ENCODE measurements at places on chromosomes 7 and 10.

DNA sequence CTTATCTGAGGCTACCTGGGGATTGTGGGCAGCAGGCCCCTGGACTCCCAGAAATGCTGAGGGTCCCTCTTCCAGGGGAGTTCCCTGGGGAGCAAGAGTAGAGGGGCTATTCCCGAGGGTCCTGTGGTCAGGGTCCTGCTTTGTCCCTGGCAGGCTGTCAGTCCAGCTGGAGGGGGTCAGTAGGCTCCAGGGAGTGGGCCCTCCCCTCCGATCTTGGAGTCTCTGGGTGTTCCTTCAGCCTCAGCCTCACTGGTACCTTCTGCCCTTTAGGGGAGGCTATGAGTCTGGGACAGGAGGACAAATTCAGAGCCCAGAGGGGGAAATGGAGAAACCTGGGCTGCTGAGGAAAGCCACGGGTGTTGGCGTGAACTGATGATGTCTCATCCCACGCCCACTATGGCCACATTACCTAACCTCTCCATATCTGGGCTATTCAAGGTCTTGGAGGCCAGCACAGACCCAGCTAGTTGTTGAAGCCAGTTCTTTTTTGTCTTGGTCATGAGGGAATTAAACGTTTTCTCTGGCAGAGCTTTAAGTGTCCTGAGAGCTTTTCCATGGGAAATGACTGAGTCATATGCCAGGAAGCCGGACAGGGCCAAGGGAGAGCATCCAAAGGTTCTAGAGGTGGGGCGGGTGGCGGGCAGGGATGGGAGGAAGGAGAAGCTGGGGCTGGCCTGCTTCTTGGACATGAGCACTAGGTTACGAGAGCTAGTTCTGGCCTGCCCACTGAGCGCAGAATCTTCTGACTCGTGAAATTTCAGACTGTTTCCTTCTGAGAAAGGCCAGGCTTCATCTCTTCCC is 6.2 kb downstream of the CALHM2 start:
- DNase-seq, result no peak

DNA sequence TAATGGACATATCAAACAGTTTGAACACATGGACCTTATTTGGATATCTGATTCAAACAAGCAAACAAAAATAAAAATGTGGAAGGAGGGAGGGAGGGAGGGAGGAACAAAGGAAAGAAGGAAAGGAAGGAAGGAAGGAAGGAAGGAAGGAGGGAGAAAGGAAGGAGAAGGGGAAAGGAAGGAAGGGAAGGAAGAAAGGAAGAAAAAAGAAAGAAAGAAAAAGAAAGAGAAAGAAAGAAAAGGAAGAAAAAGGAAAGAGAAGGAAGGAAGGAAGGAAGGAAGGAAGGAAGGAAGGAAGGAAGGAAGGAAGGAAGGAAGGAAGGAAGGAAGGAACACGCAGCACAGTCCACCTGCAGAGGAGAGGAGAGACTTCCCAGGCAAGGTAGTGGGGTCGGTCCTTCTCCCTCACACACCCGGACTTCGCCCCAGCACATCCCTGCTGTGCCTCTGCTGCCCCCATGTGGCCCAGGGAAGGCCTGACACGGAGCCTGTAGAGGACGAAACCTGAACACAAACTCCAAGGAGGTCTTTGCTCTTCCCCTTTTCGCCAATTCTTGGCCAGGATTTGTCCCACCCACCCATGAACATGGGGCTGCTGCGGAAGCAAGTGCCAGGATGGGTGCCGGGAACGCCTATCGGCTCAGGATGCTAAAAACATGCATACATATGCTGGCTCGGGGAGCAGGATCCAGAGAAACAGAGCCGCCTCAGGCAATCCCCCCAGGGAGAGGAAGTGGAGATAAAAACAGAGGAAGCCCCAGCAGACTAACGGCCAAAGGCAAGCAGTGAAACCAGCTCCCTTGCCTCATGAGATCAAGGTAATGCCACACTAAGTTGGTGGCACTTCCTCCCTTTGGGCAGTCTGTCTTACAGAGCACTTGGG is 52.3 kb upstream of the DGKI start:
- peak; percentile 71 for DNase-seq

DNA sequence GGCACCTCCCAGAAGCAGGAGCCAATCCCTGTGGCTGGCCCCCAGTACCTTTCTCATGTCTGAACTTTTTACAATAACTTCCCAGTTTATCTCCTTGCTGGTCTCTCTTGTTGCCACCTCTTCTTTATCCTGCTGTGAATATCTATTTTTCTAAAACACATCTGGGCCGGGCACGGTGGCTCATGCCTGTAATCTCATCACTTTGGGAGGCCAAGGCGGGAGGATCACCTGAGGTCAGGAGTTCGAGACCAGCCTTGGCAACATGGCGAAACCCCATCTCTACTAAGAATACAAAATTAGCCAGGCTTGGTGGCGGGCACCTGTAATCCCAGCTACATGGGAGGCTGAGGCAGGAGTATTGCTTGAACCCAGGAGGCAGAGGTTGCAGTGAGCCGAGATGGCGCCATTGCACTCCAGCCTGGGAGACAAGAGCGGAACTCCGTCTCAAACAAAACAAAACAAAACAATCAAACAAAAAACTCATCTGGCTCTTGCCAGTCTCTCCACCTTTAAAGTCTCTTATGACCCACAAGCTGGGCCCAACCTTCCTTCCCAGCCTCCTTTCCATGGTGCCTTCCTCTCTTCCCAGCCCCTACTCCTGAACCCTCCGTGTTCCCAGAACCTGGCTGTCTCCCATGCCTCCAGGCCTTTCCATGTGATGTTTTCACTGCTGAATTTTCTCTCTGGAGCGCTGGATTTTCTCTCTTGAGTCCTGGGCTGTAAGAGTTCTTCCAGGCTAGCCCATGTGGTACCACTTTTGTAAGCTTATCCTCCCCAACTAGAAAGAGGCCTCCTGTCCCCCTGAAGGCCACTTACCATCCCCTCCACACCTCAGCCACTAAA is 51.3 kb downstream of the HIP1 start:
- peak; percentile 24 for DNase-seq

DNA sequence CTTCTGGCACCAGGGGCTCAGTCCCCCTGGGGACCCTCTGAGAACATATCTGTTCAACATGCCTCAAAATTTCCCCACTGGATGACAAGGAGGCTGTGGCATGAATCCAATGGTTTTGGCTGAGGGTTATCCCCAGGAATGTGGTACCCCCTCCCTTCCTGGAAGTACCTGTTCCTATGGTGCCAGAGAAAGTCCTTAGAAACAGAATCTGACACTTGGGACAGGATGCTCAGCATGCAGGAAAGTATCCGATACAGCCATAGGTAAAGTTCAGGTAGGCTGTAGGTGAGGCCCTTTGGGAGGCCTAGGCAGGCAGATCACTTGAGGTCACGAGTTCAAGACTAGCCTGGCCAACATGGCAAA is 42.7 kb upstream of the A1CF start:
- DNase-seq, result no peak

GRCh38 chr10:3472287-3473051 is 299.9 kb upstream of the PITRM1 start:
- DNase-seq, result peak; percentile 74

GRCh38 chr7:113143486-113144257 is 25.3 kb upstream of the SMIM30 start:
- no peak for DNase-seq

GRCh38 chr7:98509836-98510235 is 107.2 kb upstream of the NPTX2 start:
- no peak for DNase-seq

DNA sequence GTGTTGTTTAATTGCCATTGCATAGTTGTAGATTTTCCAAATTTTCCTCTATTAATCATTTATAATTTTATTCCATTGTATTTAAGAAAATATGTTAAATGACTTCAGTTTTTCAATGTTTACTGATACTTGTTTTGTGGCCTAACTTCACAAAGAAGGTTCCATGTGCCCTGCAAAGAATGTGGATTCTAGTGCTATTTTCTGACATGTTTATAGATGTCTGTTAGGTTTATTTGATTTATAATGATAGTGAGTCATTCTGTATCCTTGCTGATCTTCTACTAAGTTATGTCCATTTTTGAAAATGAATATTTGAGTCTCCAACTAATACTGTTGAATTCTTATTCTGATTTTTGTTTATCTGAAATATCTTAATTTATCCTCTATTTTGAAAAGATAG is 369.0 kb downstream of the MAGI2 start:
- no peak for DNase-seq

DNA sequence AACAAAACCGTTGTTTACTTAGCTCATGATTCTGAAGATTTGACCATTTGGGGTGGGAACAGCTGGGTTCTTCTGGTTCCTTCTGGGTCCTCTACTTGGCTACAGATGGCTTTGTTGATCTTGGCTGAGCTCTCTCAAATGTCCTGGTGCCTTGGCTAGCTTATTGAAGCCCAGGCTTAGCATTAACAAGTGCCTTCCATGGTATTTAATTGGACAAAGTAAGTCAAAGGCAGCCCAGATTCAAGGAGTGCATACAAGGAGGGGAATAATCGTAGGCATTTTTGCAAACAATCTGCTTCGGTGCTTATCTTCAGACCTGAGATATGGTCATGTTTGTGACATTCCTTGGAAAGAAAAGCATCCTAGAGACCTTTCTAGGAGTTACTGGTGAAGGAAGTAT is 81.4 kb downstream of the ADCYAP1R1 start:
- no peak for DNase-seq

GRCh38 chr7:75756206-75756990 is 15.6 kb downstream of the CCL26 start:
- no peak for DNase-seq
